ENCODE measurements at places on chromosomes 11 and 22.
A peak's percentile ranks its signal among the peaks of the same experiment; 100 is the strongest.

DNA sequence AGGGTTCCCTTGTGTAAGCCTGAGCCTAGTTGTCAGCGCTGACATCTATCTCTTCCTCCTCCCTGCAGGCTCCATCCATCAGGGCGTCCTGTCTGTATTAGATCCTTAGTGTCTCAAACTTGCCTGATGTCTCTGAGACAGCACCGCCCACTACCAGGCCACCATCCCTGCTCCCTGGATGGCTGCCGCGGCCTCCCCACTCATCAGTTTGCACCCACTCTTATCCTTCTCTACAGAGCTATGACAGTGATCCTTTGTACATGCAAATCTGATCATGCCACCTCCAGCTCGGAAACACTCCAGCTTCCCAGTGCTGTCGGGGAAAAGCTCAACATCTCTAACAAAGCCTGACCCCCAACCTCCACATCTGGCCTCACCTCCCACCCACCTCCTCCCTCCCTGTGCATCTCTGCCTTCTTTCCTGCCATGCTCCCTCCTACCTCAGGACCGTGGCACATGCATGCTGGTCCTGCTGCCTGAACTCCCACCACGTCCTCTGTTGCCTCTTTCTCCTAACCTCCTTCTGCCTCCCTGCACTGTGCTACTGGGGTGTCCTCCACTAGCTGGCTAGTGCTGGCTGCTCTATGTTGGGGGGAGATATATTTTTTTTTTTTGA, 61.6 kb upstream of the EIF3D start:
- no peak for DNase-seq

- DNase-seq, result no peak
Observed at GRCh38 chr11:34488855-34489557, 24.6 kb downstream of the ELF5 start.

DNA sequence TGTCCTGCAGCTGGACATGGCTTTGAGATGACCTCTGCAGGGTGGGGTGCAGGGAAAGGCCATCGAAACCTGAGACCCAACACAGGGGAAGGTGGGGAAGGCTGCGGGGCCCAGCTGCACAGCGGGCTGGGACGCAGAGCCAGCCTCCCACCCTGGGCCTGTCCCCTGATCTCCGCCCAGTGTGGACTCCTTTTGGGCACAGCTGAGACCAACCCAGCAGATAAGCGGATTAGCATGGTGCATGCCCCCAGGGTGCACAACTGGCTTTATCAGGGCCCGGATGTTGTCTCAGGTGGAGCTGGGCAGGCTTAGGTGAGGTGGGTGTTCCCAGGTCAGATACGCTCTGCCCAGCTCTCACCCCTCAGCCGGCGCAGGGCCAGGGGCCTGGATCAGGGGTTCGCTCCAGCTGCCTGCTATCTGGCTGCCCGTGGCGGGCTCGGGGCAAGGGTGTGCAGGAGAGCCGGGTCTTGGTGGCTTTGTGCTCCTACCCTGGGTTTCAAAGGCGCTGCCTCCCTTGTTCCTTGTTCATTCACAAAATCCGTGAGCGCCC, 28.1 kb upstream of the MUC5AC start:
- no peak for DNase-seq

DNA sequence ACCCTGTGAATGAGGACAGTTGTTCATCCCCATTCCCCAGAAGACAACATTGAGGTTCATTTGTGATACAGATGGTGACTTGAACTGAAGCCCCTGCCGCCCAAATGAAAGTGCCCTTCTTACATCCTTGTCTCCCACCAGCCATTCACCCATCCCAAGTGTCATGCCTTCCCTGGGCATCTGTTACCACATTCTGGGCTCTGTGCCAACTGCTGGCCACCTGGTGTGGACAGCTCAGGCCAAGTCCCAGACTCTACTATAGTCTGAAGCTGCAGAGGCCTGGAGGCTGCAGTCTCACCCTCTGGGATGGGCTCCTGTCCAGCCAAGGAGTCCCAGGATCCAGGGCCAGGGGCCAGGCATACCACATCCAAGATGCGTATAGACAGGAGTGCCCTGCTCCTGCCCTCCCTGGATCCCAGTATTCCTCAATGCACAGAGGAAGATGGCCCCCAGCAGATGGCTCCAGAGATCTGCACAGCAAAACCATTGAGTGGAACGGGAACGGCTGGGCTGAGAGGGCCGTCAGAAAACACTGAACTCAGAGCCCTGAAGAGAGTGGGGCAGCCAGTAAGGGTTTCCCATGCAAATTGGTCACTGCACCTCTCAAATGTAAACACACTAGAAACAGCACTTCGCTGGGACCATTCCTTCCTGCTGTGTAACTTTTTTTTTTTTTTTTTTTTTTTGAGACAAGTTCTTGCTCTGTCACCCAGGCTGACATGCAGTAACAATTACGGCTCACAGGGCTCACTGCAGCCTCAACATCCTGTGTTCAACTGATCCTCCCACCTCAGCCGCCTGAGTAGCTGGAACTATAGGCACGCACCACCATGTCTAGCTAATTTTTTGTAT, 22.8 kb downstream of the ARRB1 start:
- DNase-seq, result no peak

DNA sequence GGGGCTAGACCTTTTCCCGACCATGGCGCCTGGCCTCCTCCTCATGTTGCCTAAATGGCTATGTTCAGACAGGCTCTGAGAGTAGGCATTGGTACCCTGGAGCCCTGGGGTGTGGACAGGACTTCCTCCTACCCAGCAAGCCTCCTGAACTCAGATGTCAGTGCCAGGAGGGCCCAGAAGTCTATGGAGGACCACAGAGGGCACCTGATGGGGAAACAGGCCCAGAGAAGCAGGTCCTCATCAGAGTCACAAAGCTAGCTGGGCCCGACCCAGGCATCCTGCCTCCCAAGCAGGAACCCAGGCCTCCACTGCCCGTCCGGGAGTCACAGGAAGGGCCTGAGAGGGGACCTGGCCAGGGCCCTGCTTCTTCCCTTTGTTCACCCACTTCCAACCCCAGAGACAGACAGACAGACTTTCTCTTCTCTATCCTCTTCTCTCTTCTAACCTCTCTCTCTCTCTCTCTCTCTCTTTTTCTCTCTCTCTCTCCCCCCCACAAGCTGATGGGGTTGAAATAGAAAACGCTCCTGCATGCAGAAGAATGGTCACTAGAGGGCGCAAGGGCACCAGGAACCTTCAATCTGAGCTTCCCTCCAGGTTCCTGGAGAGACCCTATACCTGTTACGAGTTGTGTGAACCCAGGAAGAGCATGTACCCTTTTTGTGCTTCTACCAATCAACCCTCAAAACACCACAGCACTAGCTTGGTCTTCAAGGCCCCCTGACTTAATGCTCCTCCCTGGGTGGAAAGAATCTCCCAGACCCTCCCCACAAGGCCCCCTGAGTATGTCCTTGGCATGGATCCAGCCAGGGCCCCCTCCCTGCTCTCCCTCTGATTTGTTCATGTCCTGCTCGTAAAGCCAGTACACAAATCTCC, 27.1 kb downstream of the ARAP1 start:
- peak; percentile 48 for DNase-seq

GRCh38 chr22:28949788-28950187, 66.4 kb downstream of the ZNRF3 start:
- DNase-seq, result no peak

DNA sequence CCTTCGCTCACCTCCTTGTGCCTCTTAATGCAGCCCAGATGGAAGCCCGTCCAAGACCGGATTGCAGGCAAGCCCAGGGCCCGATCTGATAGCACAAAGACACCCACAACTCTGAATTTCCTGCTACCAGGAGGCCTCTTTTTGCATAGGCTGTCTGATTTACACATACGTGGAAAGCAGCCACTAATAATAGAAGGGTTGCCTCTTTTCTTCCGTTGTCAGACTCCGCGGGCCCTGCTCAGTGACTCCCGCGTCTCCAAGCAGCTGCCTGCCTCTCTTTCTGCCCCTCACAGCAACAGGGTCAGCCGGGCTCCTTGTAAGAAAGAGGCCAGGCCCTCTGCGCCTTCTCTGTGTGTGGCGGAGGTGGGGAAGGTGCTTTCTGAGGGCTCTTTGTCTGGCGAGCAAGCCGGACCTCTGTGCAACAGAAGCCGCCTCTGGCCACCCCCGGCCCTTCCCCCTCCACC, 26.7 kb downstream of the FLI1 start:
- DNase-seq, result no peak

DNA sequence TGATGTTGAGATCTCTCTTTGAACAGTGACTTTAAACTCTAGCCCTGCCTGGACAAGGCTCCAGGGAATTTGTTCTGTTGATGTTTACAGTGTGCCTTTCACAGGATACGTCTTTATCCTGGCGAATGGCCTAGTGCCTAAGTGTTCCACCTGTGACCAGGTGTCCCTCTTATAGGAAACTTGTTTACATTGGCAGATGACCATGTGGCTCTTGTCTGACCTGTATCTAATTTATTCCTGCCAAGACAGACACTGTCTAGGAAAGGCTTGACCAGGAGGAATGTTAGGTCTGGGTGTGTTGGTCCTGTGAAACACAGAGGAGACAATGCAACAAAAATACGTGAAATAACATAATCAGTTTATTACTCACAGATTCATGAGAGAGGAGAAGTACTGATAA, 875.6 kb downstream of the METTL15 start:
- DNase-seq, result no peak

- no peak for DNase-seq
Observed at GRCh38 chr22:20015187-20015625, 1.4 kb downstream of the ARVCF start.

- no peak for DNase-seq
Observed at GRCh38 chr11:48193876-48194275, 22.7 kb upstream of the OR4B1 start.

DNA sequence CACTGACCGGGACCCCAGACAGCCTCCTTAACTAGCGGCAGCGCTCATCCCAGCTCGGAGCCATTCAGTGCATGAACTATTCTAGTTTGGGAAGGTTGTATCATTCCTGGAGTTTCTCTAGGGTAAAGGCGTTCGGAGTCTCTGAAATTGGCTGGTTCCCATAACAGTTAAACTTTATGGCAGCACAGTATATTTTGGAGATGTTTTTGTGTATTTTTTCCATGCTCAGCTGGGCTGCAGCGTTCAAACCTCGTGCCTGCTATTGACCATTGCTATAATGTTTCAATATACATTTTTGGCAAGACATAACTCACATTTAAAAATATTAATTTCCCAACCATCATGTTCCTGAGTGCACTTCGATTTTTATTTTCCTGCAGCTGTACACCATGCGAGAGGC, 169.7 kb downstream of the ST3GAL4 start:
- no peak for DNase-seq

GRCh38 chr11:90476442-90477007, 253.7 kb upstream of the CHORDC1 start:
- peak; percentile 7 for DNase-seq

- DNase-seq, result no peak
Observed at GRCh38 chr11:31816468-31817053, 5.4 kb upstream of the PAX6 start.

- DNase-seq, result no peak
Observed at GRCh38 chr11:65553301-65554001, 4.7 kb downstream of the LTBP3 start.

GRCh38 chr11:123640677-123641494, 13.5 kb downstream of the SCN3B start:
- peak; percentile 11 for DNase-seq

- no peak for DNase-seq
Observed at GRCh38 chr11:13205486-13205885, 72.1 kb upstream of the BMAL1 start.

GRCh38 chr11:65206901-65207300, 25.2 kb downstream of the CAPN1 start:
- no peak for DNase-seq

DNA sequence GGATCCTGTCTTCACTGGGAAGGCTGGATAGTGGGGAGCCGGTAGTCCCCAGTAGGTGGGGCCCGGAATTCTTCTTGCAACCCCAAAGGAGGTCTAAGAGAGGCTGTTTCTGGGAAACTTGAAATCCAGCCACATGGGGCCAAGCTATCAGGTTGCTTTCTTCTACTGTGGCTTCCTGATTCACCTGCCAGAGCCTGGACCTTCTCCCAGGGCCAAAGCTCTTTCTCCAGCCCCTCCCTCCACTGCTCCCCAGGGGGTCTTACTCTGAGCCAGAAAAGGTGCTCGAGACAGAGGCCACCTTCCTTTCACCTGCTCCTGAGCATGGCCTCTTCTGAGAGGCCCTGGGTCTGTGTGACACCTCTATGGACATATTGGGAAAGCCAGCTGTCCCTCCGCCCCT, 9.1 kb downstream of the TST start:
- no peak for DNase-seq

DNA sequence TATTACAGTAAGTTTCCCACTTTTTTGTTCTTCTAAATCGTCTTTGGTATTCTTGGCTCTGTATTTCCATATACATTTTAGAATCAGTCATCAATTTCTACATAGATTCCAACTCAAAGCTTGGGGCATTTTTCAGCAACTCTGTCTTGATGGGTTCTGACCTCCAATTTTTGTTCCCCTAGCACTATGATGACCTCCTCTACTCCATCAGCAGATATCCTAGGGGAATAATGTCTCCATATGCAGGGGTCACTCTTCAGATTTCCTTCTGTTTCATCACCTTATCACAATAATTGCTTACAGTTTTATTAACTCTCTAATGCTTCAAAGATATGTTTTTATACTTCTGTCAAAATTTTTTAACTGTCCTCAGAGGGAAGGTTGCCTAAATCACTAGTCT, 91.3 kb upstream of the TP53AIP1 start:
- no peak for DNase-seq
